ENCODE measurements at places on chromosomes 6 and 20.
A peak's percentile ranks its signal among the peaks of the same experiment; 100 is the strongest.

DNA sequence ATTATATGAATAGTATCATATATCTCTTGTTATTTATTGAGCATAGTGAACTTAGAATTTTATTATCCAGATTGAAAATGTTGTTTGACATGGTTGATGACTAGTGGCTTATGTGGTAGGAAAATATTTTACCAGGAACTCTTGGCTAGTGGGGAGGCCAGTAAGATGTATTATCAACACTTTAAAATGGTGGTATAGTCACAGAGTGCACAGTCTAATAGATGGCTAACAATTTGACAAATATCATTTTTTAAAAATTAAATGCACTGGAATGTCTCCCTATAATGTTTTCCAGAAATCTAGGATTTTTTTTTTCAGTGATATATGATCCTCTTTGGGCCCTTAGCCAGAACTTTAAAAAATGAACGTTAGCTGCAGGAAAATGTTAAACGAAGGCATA lies 26.9 kb upstream of the EYA4 start:
- DNase-seq: no peak

- no peak for DNase-seq
These were observed 949 bp upstream of the SLC17A3 start for GRCh38 chr6:25874822-25875562.

GRCh38 chr6:114989279-114989964 lies 646.6 kb upstream of the HS3ST5 start:
- DNase-seq: no peak

DNA sequence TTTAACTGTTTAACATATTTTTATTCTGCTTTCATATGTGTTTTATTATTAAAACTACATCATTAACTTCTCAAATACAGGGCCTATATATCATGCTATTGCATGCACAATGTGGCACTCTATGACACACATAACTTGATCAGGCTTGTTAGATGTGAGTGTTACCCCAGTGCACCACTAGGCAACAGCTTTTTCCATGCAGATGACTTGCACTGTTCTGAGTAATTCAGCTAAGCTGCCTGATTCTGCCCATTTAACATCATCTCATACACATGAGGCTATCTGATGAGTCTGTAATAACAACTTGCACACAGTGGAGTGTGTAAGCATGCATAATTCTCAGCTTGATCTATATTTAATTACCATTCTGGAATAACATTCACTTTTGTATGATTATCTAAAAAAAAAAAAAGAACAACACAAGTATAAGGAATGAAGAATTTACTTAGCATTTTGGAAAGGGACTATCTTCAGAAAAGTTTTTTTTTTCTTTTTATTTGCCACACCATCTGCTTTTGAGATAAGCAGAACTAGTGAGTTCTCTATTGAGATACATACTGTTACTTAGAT lies 83.1 kb downstream of the GRM1 start:
- no peak for DNase-seq

DNA sequence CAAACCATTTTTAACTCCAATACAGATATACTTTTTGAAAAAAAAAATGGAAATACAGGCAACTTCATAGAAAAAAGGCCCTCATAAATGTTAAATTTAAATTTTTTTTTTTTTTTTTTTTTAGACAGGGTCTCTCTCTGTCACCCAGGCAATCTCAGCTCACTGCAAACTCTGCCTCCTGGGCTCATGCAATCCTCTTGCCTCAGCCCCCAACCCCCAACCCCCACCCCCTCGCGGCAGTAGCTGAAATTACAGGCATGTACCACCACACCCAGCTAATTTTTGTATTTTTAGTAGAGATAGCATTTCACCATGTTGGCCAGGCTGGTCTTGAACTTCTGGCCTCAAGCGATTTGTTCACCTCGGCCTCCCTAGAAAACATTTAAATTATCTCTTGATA lies 12.8 kb upstream of the ULBP3 start:
- no peak for DNase-seq

- no peak for DNase-seq
These were observed 26.5 kb downstream of the GTF2H5 start for GRCh38 chr6:158194487-158195280.

GRCh38 chr20:23050076-23050838 lies 785 bp upstream of the THBD start:
- no peak for DNase-seq

GRCh38 chr6:20349225-20349624 lies 52.5 kb upstream of the E2F3 start:
- DNase-seq: no peak

GRCh38 chr6:89564752-89565427 lies 73.7 kb downstream of the LYRM2 start:
- DNase-seq: no peak

DNA sequence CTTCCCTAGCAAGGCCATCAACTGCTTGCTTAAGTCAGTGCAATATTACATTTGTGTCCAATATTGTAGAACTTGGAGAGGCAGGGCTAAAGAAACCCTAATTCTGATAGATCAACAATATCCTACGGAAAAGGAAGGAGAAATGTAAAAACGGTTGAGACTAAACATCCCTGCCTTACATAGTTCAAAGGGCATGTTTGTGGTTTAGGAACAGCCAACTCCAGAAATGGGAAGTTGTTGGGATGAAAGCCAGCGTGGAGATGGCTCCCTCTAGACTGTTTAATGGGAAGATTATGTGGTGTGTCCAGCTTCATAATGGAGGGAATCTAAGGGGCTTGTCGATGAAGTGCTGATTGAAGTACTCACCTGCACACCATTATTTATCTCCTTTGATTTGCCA lies 145.3 kb upstream of the TENT5A start:
- DNase-seq: no peak

DNA sequence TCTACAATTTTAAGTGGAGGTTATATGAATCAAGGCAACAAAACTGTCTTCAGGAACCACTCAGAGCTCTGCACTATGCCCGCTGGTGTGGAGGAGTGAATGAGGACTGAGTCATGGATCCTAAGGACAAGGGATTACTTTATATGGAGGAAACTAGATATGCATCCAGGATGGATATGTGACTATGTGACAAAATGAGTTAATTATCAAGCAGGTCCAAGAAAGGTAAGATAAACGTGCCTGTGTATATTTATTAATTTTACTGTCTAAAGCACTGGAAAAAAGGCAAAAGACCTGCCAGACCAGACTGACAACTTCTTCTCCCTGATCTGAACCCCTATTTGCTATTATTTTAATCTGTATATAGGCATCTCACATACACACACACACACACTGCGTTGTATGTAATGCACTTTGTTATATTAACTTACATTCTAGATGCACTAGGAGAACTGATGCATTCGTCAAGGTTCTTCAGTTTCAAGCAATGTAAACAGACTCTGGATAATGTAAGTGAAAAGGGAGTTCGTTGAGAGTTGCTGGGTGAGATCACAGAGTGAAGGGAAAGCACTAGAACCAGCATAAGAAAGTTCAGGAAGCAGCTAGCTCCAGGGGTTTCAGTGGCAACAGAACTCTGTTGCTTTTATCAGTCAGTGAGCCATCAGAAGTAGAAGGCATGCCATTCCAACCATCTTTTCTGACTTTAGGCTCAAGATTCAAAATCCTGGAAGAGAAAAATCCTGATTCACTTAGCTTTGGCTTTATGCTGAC lies 26.4 kb upstream of the ADGRG6 start:
- no peak for DNase-seq

DNA sequence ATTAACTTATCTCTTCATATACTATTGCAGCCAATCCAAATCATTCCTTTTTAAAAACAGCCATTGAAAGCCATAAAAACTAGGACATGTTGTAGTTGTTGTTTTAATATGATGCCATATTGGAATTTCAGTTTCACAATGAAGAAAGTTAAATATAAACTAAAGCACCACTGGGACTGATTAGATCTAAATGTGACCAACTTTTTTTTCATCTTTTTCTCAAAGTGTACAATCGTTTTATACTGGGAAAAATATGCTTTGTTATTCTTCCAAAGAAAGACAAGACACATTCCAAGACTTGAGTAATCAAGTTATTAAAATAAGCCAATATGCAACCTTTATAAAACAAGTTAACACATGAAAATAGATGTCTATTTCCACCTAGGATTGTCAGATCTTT lies 68.5 kb downstream of the THEMIS start:
- DNase-seq: no peak

DNA sequence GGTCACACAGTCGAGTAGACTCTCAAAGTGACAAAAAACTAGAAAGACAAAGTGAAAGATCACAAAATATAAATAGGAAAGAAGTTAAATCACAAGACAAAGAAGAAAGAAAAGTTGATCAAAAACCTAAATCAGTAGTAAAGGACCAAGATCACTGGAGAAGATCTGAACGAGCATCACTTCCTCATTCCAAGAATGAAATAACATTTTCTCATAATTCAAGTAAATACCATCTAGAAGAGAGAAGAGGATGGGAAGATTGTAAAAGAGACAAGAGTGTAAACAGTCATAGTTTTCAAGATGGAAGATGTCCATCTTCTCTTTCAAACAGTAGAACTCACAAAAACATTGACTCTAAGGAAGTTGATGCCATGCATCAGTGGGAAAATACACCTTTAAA lies 31.6 kb upstream of the GJA10 start:
- DNase-seq: no peak

GRCh38 chr6:168428052-168428826 lies 12.7 kb upstream of the SMOC2 start:
- no peak for DNase-seq

DNA sequence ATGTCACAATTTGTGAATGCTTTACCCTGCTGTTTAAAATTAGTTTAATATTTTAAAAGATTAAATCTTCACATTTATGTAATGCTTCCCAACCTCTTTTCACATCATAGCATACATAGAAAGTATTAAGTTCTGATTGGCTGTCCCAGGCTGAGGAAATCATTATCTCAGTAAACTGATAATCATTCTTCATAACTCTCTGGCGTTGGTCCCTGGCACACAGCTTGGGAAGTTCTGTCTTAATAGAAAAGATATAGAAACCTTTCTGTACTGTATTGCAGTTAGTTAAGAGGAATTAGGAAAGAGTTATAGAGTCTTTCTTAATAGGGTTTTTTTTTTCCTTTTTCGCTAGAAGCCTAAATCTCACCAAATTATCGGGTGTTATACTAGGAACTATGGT lies 85.4 kb downstream of the CBFA2T2 start:
- DNase-seq: no peak

DNA sequence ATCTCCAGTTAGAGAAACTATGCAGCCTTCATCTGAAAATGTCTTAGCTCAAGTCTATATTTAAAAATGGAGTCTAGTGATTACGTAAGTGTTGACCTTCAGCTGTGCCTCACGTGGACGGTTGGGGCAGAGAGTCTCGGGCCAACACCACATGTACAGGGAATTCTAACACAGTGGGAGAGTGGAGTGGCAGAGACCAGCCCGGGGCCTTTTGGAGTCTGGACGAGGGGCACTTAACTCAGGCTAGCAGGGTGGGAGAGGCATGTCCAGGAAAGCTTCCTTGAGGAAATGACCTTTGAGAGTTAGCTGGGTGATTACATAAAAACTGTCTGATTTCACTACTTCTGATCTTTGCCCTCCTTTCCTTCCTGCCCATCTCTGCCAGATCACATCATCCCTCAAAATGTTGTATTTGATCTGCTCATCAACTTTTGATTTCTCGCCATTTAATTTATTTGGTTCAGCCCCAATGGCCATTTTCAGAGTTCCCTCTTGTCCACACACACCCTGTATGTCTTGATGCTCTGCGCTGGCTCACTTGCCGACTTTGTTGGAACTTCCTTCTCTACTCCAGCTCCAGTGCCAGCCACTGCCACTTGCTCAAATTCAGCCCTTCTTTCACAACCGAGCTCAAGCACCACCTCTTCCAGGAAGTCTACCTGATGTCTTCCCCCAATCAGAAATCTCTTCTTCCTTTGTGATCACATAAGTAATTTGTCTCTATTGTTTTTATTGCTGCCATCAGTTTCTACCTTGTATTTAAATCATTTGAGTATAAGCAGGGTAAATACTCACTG lies 2.6 kb downstream of the ARMC2 start:
- no peak for DNase-seq

GRCh38 chr20:51945177-51945576 lies 142.9 kb upstream of the SALL4 start:
- DNase-seq: no peak

- no peak for DNase-seq
These were observed 12.2 kb upstream of the SERPINB1 start for GRCh38 chr6:2853769-2854395.

DNA sequence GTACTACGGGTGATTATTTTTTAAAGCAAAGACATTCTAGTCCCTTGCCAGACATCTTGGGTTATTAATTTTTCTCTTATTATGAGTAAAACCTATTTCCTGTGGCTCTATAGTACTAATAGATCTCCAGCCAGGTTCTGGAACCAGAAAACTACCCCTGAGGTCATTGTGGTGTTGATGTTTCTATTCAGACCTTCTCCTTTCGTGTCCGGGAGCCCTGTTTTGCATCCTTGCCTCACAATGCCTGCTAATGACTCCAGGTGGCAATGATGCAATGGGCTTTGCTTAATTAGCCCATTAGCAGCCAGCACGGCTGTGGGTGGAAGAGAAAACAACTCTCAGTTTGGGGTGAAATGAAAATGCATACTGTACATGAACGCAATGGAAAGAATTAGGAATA lies 62.9 kb upstream of the ARG1 start:
- DNase-seq: no peak

DNA sequence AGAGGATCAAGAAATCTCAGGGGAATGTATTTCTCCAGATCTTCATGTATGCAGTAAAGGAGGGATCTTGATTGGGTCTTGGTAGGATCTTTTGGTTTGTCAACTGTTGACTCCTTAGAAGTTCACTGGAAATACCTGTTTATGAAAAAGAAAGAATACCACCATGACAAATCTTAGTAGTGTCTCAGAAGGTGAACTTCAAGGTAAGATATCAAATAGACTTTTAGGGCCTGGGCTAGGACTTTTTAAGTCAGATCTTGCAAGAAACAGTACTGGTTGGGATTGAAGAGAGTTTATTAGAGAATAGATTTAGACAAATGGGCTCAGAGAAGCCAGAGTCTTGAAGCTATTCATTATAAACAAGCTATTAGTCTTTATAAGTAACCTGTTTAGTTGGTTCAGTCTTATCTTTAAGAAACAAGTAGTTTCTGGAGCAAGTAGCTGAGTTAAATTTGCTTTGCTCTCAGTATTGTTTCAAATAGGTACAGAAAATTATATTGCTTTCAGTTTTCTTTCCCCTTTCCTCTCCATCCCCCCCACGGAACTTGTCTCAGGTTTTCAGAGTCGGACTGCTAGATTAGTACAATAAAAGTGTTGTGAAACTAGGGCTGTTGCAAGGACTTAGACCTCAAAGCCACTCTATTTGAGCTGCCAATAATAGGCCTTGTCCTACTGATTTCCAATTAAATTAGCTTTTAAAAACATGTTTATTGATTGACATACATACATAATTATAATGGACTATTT lies 529.1 kb upstream of the CITED2 start:
- DNase-seq: no peak

DNA sequence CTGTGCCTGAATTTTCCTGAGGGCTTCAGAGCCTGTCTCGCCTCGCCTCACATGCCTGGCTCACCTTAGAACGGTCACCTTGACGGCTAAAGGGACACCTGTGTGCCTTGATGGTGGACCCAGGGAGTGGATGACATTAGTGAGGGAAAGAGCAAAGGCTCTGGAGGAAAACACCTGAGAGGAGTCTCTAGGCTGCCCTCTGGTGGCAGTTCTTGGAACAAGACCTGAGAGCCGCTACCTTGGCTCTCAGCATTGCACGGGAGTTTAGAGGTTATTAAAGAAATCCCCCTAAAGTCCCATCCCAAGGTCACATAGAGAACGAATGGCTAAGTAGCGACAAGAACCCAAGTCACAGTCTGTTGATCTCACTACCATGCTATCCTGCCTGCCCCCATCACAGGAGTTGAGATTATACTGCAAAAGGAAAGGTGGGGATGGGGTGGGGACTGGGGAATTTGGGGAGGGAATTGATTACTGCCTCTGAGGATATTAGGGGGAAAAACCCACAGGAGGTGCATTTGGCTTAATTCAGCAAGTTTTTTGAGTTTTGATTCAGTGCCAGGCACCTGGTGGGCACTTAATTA lies 7.9 kb upstream of the CDSN start:
- DNase-seq: peak; percentile 18

Data from putamen (tissue), 1 donor.